ENCODE measurements at places on chromosomes 5 and 9.

- DNase-seq: no peak
These were observed 8.3 kb upstream of the LCN1 start for GRCh38 chr9:135512904-135513303.

DNA sequence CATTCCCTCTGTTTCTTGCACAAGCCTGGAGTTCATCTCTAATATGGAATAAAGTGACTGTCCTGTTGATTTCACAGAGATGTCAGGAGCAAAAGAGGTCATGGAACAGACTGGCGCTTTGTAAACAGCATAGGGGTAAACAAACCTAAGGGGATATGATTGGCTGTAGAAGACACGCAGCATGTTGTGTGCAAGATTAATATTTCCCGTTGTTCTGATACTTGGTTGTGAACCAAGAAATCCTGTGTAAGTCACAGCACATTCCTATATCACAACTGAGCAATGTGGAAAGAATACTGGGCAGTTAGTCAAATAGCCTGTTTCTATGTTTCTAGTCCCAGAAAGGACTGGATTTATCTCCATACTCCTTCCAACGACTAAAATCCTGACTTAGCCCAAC is 3.2 kb downstream of the ADAMTS12 start:
- no peak for DNase-seq

DNA sequence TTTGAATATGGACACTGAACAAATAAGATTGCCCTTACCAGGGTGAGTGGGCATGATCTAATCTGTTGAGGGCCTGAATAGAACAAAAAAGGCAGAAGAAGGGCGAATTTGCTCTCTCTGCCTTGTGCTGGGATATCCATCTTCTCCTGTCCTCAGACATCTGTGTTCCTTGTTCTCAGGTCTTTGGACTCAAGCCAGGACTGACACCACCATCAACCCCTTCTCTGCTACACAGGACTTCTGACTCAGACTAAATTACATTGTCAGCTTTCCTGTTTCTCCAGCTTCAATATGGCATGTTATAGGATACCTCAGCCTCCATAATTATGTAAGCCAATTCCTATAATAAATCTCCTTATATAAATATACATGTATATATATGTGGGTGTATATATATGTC is 40.8 kb upstream of the SLCO6A1 start:
- DNase-seq: no peak

DNA sequence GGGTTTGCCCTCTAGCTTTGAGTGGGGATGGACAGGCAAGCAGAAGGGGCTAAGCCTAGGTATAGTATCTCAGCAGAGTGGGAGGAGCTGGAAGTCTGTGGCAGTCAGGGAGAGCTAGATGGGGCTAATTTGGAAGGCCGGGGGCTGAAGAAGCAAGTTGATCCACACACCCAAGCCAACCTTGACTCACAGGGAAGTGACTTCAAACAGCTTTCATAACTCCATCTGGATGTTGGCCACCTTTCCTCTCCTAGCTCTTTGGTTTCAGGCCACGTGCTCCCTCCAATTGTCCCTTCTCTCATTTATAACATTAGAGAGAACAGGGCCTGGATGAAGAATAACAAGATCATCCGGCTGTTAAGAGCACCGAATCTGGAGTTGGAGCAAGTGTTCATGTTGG is 36.8 kb downstream of the EGR1 start:
- no peak for DNase-seq

GRCh38 chr5:168747987-168748777 is 169.0 kb upstream of the PANK3 start:
- peak; percentile 87 for DNase-seq

GRCh38 chr5:61486476-61486875 is 154.4 kb downstream of the ZSWIM6 start:
- DNase-seq: no peak

GRCh38 chr9:12141422-12141821 is 551.8 kb upstream of the TYRP1 start:
- peak; percentile 36 for DNase-seq

- no peak for DNase-seq
These were observed 234.2 kb upstream of the RFX3 start for GRCh38 chr9:3760031-3760430.

GRCh38 chr5:5239191-5239590 is 99.1 kb downstream of the ADAMTS16 start:
- DNase-seq: peak; percentile 24

GRCh38 chr9:87643778-87644570 is 81.9 kb upstream of the CTSL start:
- DNase-seq: peak; percentile 38

GRCh38 chr9:109967651-109968642 is 187.9 kb downstream of the PALM2AKAP2 start:
- no peak for DNase-seq

GRCh38 chr5:43041669-43042175 is 1.6 kb upstream of the ANXA2R start:
- peak; percentile 79 for DNase-seq

- no peak for DNase-seq
These were observed 2.0 kb downstream of the CTNNA1 start for GRCh38 chr5:138755084-138755748.

DNA sequence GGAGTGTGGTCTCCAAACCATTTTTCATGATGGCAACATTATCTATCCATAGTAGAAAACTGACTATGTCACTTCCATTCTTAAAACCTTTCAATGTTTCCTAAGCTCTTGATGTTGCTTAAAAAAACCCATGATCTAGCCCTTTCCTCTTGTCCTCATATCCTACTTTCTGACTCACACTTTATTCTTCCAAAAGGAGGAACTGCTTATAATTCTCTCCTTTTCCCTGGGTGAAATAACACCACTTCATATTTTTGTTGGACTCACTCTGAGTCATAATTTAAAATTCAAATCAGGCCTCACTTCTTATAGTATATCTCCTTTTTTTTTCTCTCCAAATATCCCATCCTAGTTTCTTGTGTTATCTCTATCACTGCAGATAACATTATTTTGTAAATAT is 513.9 kb downstream of the MAN2A1 start:
- DNase-seq: no peak

DNA sequence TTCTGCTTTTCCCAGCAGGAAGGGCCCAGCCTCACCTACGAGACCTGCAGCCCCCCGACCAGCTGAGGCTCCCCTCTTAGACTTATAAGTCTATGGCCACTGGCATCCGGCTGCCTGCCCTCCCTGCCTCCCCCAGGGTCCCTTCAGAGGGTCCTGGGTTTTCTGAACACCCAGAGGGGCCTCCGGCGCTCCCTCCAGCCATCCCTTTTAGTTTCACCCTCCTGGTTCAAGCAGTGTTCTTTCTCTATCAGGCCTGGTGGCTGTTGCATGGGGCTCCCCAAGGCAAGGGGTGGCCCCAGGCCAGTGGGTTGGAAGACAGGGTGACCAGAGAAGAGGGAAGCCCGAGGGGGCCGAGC is 21.8 kb downstream of the GOLGA2 start:
- no peak for DNase-seq

DNA sequence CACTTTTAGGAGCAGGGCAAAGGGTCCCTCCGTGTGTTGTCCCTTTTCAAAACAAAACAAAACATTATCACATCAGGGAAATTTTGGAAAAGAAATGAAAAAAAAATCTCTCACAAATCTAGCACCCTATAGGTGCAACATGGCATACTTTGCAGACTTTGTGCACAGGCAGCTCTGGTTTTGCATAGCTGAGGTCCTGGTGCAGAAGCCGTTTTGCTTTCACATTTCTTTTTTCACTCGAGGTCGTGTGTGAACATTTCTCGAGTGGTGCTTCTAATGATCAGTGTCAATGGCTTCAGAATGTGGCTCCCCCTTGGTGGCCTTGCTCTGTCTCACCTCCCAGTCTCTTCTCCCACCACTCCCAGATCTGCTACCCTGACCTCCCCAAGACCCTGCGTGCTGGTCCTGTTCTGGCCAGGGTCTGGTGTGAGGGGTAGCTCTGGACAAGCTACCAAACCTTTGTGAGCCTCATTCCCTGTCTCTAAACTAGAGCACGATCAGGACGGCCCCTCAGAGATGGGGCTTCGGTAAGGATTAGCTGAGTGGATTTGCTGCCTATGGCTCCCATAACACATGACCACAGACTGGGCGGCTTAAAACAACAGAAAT is 258.0 kb downstream of the NSG2 start:
- DNase-seq: no peak

DNA sequence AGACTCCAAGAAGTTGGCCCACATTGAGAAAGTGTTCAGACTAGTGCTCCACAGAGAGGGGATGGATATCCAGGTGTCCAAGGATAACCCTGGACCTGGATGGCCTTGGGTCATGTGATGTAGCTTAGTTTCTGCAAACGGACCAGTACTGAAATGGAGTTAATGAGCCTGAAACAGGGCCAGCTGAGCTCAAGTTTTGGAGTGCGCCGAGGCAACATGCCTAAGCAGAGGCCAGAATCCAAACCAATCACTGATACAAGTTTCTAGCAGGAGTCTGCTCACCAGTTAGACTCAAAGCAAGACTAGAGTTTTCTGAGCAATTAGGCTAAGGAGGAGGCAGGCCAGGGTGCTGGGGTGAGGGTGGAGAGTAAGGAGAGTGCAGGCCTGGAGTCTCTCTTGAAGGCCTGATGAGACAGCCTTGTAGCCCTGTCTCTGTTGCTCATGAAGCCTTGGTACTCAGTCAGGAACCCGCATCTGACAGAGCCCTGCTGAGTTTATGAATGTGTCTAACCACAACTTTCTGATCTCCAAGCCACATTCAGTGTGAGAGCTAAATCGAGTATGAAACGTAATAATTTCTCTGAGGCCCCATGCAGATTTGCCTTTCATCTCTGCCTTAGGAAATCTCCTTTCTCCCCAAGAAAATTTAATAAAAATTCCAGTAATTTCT is 68.9 kb upstream of the EQTN start:
- DNase-seq: no peak

DNA sequence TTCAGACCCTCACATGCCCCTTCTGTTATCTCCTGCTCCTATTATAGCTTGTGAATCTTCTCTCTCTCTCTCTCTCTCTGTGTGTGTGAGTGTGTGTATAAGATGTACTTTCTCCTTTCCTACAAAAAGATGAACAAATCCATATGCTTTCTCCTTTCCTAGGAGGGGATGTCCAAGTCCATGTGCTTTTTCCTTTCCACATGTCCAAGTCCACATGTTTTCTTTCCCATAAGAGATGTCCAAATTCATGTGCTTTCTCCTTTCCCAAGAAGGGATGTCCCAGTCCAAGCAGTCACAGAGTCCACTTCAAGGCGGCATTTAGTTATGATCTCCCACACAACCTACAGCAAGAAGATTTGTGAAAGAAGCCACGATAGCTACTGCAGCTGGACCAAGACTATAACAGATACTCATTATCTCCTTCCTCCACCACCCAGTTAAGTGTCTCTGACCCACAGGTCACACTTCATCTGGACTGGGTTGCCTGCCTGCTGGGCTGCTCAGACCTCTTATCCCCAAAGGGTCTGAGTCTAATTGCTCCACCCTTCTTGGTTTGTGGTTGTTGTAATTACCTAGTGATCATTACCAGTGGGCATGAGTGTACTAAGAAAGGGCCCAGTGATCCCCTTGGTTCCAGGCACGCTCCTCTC is 18.4 kb upstream of the FOXI1 start:
- DNase-seq: no peak

GRCh38 chr9:109252291-109252690 is 68.6 kb downstream of the EPB41L4B start:
- no peak for DNase-seq
